ENCODE measurements at places on chromosomes 3 and 15. TPM values are rescaled to one million over a fixed set of nuclear protein-coding genes. Genes with fewer than 3 reads are reported as not detected.
A peak's percentile ranks its signal among the peaks of the same experiment; 100 is the strongest.

Gene PDCD7
- total RNA-seq: 20.7 TPM

Gene DAPK2
- total RNA-seq: 8.2 TPM

Gene TMEM266
- not detected for total RNA-seq

Gene RTP1
- not detected for total RNA-seq

Gene FURIN
- total RNA-seq: 38.4 TPM

Gene APPL1
- total RNA-seq: 33.5 TPM

Gene FGF7
- 369 TPM for total RNA-seq

Gene OR4F15
- not detected for total RNA-seq

Gene GUCA1C
- not detected for total RNA-seq

Gene CPLX3
- total RNA-seq: not detected

Gene ABHD6
- 9.9 TPM for total RNA-seq

Gene PRTG
- total RNA-seq: 6.9 TPM

Gene MAGI1
- total RNA-seq: 20.7 TPM

Gene SLC25A38
- total RNA-seq: 18.4 TPM

DNA sequence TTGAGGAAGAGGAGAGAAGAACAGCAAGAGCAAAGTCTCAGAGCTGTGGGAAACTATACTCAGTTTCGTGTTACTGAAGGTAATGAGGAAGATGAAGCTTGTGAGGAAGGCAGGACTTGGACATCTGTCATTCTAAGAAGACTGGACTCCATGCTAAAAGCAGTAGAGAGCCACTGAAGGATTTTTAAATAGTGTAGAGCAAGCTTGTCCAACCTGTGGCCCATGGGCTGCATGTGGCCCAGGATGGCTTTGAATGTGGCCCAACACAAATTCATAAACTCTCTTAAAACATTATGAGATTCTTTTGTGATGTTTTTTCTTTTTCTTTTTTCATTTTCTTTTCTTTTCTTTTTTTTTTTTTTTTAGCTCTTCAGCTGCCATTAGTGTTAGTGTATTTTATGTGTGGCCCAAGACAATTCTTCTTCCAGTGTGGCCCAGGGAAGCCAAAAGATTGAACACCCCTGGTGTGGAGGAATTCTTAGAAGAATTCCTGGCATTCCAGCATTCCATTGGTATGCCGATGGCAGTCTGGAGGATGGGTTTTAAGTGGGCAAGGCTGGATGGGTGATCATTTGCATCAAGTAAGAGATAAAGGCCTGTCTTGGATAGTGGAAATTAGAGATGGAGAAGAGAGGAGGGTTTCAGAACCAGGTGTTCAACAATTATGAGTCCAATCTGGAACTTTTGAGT, 6.9 kb upstream of the NFKBIZ start:
- DNase-seq: no peak

- no peak for DNase-seq
Observed at GRCh38 chr15:37767841-37768455, 166.5 kb upstream of the TMCO5A start.

DNA sequence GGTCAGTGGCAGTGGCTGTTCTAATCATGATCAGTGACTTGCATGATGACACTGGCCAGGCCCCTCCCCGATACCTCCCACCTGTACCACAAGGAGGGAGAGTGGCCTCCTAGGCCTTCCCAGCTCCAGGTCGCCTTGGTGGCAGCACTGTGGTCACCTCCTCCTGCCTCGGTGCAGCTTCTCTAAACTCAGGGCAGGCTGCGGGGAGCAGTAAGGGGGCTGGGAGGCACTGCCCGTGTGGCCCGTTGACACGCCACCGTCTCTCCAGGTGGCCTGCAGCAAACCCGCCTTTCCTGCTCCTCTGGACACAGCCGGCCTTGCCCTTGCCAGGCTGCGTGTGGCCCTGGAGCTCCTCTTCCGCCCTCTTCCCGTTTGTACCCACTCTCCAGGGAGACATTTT, 184.1 kb downstream of the XXYLT1 start:
- no peak for DNase-seq

- peak; percentile 52 for DNase-seq
Observed at GRCh38 chr3:115800489-115801075, 177.3 kb downstream of the GAP43 start.

- no peak for DNase-seq
Observed at GRCh38 chr3:19749448-19750017, 184.5 kb downstream of the EFHB start.

GRCh38 chr15:49741712-49742111, 120.9 kb downstream of the DTWD1 start:
- no peak for DNase-seq

GRCh38 chr15:35654332-35654731, 108.4 kb upstream of the DPH6 start:
- no peak for DNase-seq

- no peak for DNase-seq
Observed at GRCh38 chr15:70584838-70585706, 178.3 kb downstream of the UACA start.

GRCh38 chr3:164352991-164353390, 725.3 kb downstream of the SI start:
- no peak for DNase-seq

DNA sequence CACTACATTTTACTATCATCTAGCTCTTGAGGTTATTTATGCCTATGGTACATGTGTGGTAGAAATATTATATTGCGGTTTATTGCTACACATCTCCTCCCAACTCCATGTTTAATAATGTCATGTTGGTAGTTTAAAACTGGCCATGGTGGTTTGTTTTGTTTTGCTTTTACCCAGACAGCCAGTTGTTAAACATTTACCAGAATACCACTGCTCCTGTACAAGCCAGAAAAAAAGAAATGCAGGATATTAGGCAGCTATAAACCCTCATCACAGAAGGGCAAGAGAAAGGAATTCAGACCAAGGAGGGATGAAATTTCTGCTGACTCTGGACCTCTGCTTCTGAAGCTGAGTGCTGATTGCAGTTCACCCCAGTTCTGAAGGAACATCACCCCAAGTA, 451.8 kb upstream of the IL12A start:
- no peak for DNase-seq

- no peak for DNase-seq
Observed at GRCh38 chr3:35223632-35224394, 415.5 kb upstream of the ARPP21 start.

GRCh38 chr3:69252631-69253030, 130.2 kb upstream of the LMOD3 start:
- no peak for DNase-seq

- DNase-seq: no peak
Observed at GRCh38 chr3:33322412-33322811, 45.2 kb downstream of the FBXL2 start.

GRCh38 chr15:40006003-40006402, 33.0 kb downstream of the SRP14 start:
- DNase-seq: peak; percentile 48

GRCh38 chr15:86355361-86355760, 275.7 kb downstream of the AGBL1 start:
- no peak for DNase-seq

- DNase-seq: no peak
Observed at GRCh38 chr3:59886790-59887189, 837.0 kb upstream of the CFAP20DC start.

DNA sequence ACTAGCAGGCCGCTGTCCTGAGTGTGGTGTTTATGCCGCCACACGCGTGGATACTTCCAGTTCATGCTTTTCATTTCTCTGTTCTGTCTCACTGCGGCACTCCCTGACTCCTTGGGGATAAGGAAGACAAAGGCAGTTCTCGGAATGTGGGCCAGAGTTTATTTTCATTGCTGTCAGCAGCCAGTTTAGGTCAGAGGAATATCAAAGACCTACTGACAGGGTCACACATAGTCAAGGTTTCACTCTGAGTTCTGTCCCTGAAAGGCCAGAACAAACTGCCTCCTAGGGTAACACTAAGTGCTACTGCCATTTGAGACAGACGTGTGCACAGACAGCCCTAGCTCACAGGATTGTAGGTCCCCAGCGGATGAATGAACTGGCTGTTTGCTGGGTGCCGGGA, 27.3 kb upstream of the SPTBN5 start:
- no peak for DNase-seq

- DNase-seq: no peak
Observed at GRCh38 chr3:87478716-87479115, 202.3 kb upstream of the POU1F1 start.

- no peak for DNase-seq
Observed at GRCh38 chr3:99690761-99691369, 52.5 kb downstream of the COL8A1 start.

GRCh38 chr3:184531626-184532280, 29.8 kb upstream of the EPHB3 start:
- peak; percentile 17 for DNase-seq

DNA sequence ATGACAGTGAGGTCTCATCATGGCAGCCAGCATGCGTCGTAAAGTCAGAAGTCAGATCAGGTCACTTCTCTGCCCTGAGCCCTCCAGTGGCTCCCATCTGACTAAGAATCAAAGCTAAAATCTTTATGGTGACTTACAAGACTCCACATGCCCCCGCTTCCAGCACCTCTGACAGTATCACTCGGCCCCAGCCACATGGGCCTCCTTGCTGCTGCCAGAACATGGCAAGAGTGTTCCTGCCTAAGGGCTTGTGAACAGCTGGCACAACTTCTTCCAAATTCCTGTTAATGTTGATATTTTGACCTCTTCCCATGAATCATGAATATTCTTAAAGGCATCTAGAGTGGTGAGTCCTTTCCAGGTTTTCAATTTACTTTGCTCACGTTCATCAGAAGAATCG, 20.5 kb downstream of the POLR2M start:
- no peak for DNase-seq

DNA sequence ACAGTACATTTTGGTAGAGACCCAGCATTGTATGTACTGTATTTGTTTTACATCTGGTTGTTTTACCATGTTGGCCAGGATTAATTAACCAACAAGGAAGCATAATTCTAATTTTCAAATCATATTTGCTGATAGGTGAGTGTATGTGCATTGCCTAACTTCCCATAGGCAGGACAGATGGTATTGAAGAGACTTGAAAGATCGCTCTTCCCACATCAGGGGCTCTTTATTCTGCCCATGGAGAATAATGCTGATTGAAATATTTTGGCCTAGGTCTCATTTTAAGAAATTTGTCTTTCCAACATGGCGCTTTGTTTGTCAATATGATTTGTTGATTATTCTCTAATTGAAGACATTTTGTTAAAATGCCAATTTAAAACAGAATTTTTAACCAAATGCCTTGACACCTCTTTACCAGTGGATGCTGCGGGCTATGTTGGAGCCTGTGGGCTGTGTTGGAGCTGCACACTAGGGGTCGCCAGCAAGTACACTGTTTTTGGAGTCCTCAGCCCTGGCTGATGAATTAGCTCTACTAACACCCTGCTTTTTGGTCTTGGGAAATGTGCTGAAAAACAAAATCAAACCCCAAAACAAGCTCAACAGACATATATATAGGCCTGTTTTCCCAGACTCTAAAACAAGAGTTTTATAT, 5.3 kb downstream of the P2RY12 start:
- DNase-seq: no peak

DNA sequence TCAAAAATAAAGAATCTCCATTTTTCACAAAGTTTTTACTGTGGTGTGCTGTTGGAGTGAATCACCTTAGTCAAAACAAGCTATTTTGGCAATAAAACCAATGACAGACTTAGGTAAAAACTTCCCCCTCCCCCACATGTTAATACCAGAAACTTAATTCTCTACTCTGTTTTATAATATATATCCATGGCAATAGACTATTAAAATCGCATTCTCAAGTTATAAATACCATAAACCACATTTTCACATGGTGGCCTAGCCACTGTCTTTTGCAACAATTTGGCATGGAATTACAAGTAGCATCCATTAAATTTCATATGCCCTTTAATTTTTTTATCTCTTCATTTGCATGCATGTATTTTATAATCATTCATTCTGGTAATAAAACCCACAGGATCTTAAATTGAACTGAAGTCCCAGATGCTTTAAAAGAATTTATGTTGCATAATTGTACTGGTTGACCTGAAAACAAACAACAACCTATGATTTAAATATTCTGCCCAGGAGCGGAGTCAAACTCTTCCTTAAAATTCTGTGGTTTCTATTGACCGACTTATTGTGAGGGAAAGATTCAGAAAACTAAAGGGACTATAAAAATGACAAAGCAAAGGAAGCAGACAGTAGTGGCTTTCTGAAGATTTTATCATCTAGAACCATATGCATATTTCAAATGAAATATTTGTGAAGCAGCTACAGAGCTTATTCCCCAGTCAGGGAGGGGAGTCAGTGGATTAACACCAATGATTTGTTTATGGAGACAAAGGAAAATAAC, 229.0 kb upstream of the TBL1XR1 start:
- peak; percentile 84 for DNase-seq

GRCh38 chr3:101561630-101562328, at the start of gene TRMT10C:
TSS of gene TRMT10C (plus strand) at chr3:101561868. CDS start at chr3:101564782, 2,914 bp downstream.
- peak; percentile 95 for DNase-seq

DNA sequence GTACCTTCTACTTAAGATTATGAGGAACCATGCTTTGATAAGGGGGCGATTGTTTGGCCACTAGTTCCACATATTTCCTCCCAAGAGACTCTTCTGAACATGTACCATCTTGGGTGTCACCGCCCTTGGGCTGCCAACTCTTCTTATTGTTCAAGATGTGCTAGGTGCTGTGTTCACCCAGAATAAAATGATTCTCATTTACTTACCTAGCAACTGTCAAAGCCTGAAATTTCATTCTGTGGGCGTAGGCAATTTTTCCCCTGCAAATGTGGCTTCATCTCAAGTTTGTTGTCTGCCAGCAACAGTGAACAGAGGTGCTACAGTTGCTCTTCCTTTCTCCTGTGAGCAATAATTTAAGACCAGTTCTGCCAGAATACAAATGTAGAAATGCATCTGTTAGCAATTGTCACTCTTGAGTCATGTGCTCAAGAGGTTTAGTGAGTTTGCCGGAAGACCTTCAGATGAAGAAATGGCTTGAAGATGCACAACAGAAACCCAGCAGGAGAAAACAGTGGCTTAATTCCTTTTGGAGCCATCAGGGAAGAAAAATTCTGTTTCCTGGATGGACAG, 41.3 kb upstream of the RARB start:
- DNase-seq: no peak

- DNase-seq: no peak
Observed at GRCh38 chr3:149003653-149004305, 12.4 kb downstream of the GYG1 start.

DNA sequence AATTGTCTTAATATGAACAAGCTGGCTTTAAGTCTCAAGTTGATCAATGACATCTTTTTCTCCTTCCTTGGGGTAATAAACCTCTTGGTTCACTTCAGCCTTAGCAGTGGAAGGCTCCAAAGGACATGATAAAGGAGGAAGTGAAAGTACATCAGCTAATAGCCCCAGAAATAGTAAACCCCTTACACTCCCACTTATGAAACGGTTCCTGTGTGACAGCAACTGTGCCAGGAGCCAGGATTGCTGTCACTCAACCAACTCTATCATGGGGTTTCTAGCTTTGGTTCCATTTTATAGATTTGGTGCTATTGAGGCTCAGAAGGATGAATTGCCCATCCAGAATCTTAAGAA, 216.7 kb downstream of the ABHD5 start:
- DNase-seq: no peak
